Cerebellar nuclear complex (tissue), 1 donor: ENCODE measurements at places on chromosomes 13 and 19.

- no peak for DNase-seq
Observed at GRCh38 chr13:42071672-42072419, 23.4 kb downstream of the DGKH start.

DNA sequence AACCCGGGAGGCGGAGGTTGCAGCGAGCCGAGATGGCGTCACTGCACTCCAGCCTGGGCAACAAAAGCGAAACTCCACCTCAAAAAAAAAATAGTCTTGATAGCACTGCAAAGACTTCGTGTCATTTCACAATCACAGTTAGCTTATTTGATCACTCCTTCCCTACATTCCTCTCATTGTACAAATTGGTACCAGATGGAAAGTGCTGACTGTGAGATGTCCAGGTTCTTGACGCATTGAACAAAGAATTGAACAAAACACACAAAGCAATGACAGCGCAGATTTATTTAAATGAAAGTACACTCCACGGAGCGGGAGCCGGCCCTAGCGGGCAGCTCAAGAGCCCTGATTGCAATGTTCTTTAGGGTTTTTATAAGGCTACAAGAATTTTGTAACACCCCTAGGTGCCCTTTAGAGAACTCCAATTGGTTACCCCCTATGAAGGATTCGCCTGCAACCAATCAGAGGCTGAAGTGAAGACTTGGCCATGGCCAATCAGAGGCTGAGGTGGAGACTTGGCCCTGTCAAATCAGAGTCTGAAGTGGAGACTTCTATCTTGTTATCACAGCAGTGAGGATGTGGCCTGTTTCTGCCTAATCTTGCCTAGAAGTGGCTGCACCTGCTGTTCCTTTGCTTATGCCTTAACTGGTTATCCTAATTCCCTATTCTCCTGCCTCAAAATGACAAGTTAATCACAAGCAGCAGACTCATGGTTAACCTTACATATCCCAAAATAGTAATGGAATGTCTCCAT lies 16.7 kb downstream of the ZNF556 start:
- no peak for DNase-seq

DNA sequence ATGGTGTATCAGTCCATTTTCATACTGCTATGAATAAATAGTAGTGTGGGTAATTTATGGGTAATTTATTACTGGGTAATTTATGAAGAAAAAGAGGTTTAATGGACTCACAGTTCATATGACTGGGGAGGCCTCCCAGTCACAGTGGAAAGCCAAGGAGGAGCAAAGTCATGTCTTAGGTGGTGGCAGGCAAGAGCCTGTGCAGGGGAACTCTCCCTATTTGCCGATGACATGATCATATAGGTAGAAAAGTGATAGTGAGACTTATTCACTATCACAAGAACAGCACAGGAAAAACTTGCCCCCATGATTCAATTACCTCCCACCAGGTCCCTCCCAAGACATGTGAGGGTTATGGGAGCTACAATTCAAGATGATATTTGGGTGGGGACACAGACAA lies 1137.7 kb downstream of the UQCRFS1 start:
- DNase-seq: no peak

DNA sequence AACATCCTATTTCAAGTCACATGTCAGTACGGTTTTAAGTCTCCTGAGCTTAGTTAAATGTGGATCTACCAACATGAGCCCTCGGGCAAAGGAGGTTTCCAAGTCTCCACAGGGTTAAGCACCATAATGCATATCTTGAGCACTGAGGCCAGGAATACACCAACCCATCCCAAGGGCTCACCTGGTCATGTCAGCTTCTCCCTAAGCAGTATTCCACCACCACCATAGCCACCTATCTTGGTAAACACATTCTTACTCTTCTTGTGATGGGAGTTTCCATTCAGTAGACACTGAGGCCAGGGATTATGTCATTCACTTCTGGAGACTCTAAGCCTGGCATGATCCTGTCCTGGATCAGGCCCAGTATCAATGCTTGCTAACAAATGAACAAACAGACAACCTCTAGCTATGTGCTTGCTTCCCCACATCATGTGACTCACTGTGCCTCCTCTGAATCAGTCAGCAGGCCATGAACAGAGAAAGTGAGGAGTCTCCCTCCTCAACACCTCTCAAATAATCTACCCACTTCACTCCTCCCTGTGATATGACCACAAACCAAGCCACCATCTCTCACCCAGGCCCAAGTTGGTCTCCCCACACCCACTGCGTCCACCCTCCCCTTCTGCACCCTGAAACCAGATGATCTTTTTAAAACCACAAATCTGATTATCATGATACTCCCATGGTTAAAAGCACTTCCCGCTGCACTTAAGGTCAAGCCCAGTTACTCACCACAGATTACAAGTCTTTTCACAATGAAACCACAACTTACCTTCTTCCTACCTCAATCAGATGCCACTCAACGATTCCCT lies 5.8 kb downstream of the PEG3 start:
- DNase-seq: no peak

DNA sequence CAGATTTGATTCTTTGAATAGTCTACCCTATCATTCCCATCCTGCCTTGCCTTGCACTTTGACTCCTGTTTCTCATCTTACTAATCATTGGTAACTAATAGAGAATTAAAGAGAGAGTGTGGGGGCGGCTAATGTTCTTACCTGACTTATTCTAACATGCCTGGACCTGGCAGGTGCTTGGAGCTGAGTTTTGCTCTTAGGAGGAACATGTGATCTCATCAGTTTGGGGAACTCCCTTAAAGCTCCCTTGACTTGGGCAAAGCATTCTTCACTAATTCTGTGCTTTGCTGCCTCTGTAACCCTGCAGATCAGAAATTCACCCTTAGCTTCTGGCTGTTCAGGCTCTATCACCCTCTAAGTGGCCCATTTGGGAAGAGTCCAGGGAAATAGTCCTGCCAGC lies 861.1 kb downstream of the GPC5 start:
- no peak for DNase-seq

DNA sequence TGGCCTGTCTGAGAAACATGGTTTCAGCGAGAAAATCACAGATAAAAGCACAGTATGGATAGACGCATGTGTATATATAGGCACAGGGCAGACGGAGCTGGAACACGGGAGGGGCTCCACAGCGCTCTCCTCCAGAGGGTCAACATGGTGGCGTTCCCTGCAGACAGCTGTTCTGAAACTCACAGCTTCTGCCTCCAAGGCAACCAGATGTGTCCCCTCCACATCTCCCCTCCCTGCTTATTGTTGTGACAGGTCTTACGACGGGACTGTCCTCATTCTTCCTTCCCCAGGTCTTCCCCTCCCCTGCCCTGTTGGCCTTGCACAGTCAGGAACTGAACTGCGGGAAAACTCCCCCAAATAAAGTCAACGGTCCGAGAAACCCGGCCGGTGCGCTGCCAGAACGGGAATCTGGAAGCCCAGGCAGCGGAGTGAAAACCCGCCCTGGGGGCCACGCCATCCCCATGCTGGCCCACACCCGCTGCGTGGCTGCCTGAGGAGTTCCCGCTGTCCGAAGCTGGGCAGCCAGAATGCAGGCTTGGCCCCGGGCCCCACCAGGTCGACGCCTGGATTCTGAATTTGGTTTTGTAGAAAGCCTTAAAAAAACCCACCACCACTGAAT lies 2.6 kb upstream of the TIMM13 start:
- DNase-seq: no peak

GRCh38 chr19:48681127-48681470 lies 8.3 kb upstream of the NTN5 start:
- no peak for DNase-seq

DNA sequence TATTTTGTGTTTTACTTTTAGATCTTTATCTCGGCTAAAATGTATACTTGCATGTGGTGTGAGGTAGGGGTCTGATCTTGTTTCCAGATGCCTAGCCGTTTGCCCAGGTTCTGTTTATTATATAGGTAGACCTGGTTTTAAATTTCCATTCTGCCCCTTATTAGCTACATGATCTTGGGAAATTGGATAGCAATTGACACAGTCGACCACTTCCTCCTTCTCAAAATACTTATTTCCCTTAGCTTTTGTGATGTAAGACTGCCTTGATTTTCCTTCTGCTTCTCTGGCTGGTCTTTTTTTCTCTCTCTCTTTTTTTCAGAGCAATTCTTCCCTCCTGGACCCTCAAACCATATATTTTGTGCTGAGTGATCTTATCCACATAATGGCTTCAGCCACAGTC lies 3.0 kb upstream of the PGLYRP1 start:
- DNase-seq: no peak

GRCh38 chr13:77375560-77376108 lies 48.7 kb upstream of the MYCBP2 start:
- DNase-seq: no peak

- DNase-seq: no peak
Observed at GRCh38 chr19:48768994-48769713, 13.8 kb downstream of the FGF21 start.

DNA sequence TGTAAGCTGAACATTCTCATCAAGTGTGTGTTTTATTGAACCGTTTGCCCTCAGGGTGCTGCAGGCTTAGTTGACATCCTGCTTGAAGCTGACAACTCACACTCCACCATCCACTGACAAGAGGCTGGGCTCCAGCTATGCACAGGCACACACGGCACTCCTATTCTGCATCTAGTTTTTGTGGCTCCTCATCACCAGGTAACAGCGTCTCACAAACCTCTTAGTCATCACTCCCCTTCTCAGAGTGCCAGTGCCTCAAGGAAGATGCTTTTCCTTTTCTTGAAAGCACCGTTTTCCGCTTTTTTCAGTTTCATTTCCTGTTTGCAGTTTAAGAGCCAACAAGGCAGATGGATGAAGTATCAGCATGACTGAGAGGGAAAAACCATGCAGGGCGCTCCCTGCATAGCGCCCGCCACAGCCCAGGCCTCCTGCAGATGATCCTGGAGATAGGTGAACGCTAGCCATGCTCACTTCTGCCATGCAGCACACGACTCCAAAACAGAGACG lies 491.2 kb downstream of the COG6 start:
- DNase-seq: no peak

DNA sequence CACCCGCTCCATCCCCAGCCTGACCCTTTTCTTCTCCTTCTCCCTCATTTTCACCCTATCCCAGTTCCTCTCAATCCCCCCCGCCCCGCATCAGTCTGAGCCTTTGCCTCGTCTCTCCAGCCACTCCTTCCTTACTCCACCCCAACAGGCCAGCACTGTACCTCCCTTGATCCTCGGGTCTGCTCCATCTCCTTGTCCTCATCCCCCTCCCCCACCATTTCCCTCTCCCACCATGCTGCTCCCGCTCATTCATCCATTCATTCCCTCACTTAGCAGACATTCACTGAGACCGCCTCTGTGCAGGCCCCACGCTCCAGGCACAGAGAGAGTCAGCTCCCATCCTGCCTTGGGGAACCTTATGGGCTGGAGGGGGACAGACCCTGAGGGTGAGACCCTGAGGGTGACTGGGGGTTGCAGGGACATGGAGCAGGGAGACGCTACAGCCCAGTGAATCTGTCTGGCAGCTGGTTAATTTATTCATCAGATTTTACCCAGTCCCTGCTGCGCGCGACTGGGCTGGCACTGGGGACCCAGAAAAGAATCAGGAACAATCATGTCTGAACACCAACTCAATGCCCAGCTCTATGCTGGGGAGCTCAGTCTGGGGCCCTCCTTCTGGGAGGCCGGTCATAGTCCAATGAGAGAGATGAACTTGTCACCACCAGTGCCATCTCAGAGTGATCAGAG lies 881 bp downstream of the ARHGAP33 start:
- no peak for DNase-seq

DNA sequence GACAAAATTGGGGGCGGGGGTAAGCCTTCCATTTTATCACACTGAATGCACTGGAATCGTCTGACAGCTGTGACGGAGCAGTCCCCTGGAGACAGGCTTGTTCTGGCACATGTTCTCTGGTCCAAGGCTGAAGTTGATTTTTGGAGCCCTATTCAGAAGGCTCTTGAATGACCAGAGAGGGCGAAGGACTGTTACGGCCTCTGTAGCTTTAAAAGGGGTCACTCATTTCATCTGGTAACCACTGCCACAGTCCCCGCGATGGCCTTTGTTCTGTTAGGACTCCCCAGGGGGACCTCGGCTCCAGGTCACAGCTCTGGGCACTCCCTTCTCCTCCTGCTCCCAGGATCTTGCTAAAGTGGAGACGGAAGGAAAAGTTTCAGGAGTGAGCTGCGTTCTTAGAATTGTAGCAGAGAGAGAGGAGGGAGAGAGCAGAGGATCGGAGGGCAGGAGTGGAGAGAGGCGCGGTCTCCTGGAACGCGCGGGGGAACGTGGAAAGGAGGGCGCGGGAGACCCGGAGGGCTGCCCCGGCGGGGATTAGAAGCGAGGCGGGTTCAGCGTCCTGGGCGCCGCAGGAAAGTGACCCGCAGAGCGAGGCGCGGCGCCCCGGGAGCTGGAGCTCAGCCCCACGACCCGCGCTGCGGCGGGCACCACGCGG lies 134.3 kb upstream of the MYO16 start:
- DNase-seq: no peak

- DNase-seq: no peak
Observed at GRCh38 chr13:71148396-71148795, 718.6 kb downstream of the DACH1 start.

DNA sequence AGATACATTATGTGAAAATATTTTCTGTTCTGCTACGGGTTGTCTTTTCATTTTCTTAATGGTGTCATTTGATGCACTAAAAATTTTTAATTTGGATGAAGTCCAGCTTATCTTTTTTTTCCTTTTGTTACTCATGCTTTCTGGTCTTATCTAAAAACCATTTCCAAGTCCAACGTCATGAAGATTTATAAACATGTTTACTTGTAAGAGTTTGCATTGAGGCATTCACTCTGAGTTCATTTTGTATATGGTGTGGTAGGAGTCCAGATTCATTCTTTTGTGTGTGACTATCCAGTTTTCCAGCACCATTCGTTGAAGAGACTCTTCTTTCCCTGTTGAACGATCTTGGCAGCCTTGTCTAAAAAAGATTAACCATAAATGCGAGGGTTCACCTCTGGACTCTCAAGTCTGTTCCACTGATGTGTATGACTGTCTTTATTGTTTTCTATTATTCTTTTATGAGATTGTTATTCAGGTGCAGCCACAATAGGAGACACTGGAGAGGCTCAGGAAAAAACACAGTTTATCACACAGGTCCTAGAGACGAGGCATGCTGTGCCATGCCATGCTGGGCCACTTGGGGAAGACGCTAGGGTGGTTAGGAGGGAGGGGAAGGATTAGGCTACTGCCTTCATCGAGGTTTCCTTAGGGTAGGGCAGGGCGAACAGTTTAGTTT lies 35.0 kb downstream of the NAA16 start:
- no peak for DNase-seq

DNA sequence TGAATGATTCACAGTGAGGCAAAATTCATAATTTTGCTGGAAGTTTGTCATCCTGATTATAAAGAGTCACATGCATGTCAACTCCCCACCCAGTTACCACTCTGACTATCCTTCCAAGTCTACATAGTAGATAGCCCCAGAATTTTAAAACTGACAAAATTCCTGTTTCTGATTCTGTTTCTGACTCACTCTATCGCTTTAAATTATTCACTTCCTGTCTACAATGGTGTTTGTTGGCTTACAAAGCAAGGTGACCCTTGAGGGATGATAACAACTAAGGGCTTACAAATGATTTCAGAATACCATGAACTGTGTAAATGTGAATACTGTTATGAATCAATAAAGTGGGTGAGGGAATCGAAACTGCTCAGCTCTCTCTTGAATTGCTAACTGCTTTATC lies 98.7 kb upstream of the KL start:
- no peak for DNase-seq

GRCh38 chr13:105908586-105908985 lies 626.9 kb downstream of the EFNB2 start:
- no peak for DNase-seq

GRCh38 chr13:99658261-99658991 lies 157.2 kb downstream of the TM9SF2 start:
- no peak for DNase-seq
